ENCODE measurements at places on chromosomes 16 and 17.
A peak's percentile ranks its signal among the peaks of the same experiment; 100 is the strongest.

DNA sequence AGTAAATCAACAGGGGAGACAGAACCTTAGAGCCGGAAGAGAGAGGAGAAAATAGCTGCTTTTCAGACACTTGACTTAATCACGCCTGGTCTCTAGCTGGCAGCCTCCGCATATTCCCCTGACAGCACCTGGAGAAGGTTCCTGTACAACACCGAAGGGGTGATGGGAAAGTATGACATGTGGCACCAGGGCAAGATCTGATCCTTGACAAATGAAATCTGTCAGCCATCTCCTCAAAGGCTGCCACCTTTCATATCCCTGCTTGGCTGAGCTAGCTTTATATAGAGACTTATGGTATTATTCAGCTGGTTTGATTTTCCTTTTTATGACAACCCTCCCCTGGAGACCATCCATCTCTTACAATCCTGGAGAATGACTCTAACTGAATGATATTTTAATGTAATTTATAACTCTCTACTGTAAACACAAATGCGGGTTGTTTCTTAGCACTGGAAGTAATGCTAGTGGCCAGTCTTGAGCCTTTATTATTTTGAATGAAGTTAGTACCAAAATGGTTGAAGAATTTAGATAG lies 1205.3 kb upstream of the CDH8 start:
- no peak for DNase-seq

DNA sequence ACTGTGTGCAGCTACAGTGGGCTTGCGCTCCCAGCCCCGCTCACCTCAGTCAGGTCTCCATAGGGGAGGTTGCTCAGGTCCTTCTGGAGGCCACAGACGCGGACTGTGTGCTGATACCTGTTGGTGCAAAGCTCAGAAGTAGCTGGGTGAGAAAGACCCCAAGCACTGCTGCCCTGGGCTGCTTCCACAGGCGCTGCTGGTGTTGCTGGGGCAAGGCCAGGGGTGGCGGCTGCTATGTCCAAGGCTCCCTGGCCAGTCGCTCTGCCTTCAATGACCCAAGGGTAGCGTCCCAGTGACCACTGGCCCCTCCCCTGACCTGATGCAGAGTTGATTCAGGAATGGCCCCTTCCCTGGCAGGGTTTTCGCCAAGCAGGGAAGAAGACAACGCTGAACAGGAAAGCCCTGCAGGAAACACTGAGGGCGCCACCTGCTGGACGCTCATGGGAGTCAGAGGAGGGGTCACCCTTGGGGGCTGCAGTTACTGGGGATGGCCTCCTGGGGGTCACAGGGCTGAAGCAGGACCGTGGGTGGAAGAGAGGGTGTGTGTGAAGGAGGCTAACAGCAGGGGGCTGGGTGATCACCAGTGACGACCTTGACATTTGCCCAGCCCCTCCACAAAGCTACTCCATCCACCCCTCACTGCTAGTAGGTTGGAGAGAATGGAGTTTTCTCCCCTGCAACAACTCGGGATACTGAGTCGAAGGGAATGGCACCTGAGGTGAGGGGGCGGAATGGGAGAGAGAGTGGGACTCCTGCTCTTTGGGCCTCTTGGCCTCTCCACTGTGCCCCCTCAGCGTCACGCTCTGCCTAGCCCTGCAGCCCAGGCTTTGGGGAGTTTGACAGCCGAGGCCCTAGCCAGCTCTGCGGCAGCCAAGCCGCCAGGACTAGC lies 38.3 kb downstream of the ABCC12 start:
- no peak for DNase-seq

- no peak for DNase-seq
Measured at GRCh38 chr17:59046192-59046591, 60.5 kb downstream of the TRIM37 start.

DNA sequence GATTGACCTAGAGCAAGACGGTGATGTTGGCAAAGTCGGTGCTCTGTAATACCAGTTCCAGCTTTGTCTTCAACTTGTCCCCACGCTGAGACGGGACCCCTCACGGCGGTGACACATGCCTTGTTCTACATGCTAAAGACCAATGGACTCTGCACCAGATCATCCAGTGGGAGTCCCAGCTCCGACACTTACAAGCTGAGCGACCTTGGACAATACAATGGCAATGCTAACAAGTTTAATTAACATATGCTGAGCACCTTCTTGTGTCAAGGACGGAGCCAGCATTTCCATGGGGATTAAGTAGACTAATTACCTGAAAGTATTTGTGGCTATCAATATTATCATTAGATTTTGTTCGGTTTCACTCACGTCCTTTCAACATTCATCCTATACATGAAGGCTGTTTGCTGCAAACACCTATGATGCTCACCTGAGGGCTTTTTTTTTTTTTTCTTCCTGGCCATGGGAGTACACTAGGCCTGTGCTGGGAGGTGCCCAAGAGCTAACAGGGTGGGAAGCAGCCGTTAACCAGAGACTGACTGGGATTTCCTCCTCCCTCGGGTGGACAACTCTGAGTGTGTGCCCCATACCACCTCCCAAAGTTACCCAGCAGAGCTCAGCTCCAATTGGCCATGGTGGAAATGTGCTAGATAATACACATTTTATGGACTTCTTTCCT lies 308.6 kb upstream of the ZFHX3 start:
- no peak for DNase-seq

DNA sequence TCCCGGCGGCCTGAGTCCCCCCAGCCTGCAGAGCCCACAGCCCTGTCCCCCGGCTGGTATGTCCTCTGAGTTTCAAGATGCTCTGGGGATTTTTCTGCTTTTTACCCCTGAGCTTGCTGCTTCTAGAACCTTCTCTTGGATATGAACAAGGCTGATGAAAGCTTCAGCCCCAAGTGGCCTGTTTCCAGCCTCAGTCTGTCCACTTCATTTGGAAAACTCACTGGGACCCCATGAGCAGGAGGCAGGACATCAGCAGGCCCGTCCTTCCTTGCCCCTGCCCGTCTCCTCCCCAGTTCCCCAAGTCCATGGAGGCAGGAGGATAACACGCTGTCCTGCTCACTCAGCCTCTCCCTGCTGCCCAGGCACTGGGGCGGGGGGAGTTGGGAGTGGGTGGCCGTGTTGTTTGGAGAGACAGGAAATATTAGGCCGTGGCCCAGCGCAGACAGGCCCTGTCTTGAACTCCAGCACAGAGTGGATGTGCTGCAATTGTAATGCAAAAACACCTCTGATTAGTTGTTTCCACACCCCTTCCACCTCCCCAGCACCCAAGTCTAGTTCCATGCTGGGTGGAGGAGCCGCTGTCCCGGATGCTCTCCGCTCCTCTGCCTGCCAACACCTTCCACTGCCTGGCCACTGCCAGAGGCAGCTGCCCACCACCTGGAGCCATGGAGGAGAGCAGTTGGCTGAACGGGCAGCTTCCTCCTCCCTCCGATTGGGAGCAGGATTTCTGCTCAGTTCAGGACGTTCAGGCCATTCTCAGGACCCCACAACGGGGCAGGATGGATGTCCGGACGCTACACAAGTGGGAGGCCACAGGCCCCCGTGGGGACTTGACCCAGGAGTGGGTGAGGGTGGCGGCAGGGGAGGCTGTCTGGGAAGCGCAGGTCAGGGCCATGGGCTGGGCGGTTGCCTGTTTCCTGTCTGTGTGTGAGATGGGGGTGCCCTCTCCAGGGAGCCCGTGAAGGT lies 216.9 kb upstream of the GSE1 start:
- DNase-seq = no peak

- DNase-seq = no peak
Measured at GRCh38 chr16:7268182-7268581, 64.5 kb upstream of the RBFOX1 start.

- DNase-seq = no peak
Measured at GRCh38 chr16:31143694-31144148, 6.1 kb downstream of the PRSS36 start.

GRCh38 chr17:4948166-4948930 lies at the start of gene PFN1:
Gene PFN1, minus strand, starts transcription at chr17:4948530. Its CDS starts 136 bp downstream, at chr17:4948394.
- DNase-seq = peak; percentile 55

GRCh38 chr16:1494129-1494640 lies 1.0 kb downstream of the TELO2 start:
- DNase-seq = no peak

- no peak for DNase-seq
Measured at GRCh38 chr16:82229800-82230619, 60.0 kb upstream of the MPHOSPH6 start.

DNA sequence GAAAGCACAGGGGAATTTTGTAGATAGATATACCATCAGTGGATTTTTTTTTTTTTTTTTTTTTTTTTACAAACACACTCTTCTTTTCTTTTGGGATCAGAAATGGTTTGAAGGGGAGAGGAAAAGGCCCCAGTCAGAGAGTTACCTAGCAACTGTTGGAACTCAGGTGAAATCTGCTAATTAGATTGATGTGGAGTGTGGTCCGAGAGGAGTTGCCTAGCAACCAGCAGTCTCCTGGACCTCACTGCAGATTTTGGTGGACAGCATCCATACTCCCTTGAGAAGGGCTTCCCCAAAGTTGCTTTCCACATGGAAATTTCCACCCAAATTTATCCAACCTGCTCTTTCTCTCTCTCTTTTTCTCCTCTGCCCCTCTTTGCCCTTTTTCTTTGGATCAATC lies 165.4 kb downstream of the UTP18 start:
- DNase-seq = no peak

DNA sequence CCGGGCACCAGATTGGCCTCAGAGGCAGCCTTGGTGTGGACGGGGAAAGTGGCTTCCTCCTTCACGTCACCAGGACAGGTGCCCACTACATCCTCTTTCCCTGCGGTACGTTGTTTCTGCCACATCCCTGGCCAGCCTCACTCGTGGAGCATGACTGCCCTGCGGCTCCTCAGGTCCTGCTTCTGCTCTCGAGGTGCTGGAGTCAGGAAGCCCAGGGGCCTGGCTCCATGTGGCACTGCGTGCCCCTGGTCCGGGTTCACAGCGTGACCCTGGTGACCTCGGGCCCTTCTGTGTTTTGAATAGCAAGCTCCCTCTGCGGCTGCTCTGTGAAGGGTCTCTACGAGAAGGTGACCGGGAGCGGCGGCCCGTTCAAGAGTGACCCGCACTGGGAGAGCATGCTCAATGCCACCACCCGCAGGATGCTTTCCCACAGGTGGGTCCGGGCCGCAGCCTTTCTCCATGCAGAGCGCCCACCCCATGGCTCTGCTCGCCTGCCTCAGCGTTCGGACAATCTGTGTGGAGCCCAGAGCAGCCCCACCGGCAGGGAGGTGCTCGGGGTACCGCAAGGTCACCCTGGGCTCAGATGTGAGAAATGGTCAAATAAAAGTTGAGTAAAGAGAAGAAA lies 13.5 kb downstream of the RGS11 start:
- no peak for DNase-seq

GRCh38 chr17:72719578-72720493 lies 372.7 kb downstream of the SLC39A11 start:
- no peak for DNase-seq

DNA sequence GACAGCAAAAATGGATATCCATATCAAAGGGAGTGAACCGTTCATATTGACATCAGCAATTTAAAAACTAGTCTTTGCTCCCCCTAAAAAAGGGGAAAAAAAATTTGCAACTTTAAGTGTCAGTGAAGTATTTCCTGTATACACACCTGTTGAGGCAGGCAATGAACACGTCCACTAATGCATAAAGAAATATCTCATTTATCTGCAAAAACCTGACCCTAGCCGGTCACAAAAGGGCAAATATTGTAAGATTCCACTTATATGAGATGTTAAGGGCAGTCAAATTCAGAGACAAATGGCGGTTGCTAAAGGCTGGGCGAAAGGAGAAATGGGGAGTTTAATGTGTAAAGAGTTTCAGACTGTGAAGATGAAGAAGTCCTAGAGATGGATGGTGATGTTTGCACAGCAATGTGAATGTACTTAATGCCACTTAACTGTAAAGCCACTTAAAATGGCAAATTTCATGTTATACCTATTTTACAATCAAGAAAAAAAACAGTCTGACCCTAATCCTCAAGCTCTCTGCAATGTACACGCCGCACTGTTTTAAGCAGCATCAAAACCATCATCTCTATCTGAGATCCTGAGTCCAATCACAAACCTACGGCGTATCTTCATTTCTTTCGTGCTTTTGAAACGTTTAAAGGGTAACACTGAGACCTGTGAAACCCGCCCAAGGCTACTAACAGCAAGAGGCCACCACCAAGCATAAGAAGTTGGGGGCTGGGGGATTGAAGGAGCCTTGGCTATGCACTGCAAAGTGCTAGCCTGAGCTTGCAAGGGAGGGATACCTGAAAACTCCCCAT lies 1.1 kb downstream of the PARN start:
- DNase-seq = no peak

DNA sequence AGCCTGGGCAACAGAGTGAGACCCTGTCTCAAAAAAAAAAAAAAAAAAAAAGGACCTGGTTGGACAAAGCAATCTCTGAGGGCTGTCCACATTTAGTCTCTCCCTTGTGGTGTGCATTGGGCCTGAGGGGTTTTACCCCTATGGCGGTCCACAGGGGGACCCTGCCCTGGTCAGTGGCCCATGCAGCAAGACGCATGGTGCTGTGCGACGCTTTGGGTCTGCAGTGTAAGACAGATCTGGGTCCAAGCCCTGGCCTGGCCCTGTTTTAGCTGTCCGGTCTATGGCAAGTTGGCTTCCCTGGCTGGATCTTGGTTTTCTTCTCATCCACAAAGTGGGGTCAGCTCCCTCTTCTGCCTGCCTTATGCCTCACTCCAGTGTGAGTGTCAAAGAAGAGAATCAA lies 123.2 kb upstream of the NLRP1 start:
- no peak for DNase-seq

GRCh38 chr16:50657241-50657640 lies 23.9 kb downstream of the SNX20 start:
- no peak for DNase-seq

- no peak for DNase-seq
Measured at GRCh38 chr17:42287977-42288802, at the start of gene STAT5A. Gene STAT5A, plus strand, starts transcription at chr17:42288498. Its CDS starts 914 bp downstream, at chr17:42289412.

DNA sequence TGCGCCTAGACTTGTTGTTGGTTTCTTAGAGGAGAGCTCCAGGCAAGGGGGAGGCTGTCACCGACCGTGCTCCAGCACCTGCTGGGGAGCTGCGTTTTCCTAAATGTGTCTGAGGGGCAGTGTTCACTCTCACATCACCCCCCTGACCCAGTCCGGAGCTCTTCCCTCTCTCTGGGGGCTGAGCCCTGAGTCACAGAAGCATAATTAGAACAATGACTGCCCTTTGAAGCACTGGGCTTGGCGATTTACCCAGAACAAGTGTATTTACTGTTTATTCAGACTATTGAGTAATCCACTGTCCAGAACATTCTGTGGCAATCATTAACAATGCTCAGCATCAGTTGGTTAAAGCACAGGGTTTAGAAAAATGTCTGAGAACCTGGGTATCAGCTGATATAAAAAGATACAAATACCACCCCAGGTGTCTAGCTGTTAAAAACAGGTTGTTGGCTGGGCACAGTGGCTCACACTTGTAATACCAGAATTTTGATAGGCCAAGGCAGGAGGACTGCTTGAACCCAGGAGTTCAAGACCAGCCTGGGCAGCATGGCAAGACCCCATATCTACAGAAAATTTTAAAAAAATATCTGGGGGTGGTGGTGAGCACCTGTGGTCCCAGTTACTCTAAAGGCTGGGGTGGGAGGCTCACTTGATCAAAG lies 8.1 kb downstream of the CES4A start:
- no peak for DNase-seq

DNA sequence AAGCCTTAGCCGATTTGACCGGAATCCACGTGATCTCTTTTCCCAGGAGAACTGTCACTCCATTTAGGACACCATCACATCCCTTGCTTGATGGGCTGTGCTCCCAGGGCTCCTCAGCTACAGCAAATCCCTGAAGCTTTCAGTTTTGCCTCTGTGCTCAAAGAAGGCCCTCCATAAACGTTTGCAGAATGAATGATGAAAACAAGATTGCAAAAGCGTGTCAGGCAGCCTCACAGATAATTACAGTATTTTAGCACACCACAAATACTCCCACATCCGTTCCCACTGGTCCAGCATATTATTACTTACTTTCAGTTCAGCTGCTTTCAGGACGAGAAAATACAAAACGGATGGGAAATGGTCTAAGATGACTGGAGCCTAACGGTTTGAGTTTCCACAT lies 84.6 kb downstream of the USP31 start:
- no peak for DNase-seq
